ENCODE measurements at places on chromosomes 2 and 18. TPM values are rescaled to one million over a fixed set of nuclear protein-coding genes. Genes with fewer than 3 reads are reported as not detected.

The SGO2 gene
- 1.2 TPM for total RNA-seq

The STEAP3 gene
- 10.6 TPM for total RNA-seq

The AOX1 gene
- total RNA-seq: 108 TPM

The SLC11A1 gene
- 23.0 TPM for total RNA-seq

The CCDC85A gene
- 3.2 TPM for total RNA-seq

The SKA1 gene
- not detected for total RNA-seq

The MERTK gene
- total RNA-seq: 13.2 TPM

The CPLX4 gene
- not detected for total RNA-seq

The NCKAP5 gene
- 0.27 TPM for total RNA-seq

The ACKR3 gene
- 45.4 TPM for total RNA-seq

The GCG gene
- total RNA-seq: not detected

The ST6GAL2 gene
- total RNA-seq: 16.3 TPM

The MOGAT1 gene
- not detected for total RNA-seq

The SPR gene
- total RNA-seq: 37.8 TPM

The RNF125 gene
- 1.7 TPM for total RNA-seq

The CNNM4 gene
- total RNA-seq: 6.0 TPM

The KLHL30 gene
- 3.1 TPM for total RNA-seq

The CXCR1 gene
- total RNA-seq: not detected

The TSGA10 gene
- total RNA-seq: 1.5 TPM

The RESP18 gene
- not detected for total RNA-seq

The SERPINB10 gene
- not detected for total RNA-seq

Data from gastroesophageal sphincter (tissue), 4 donors.